ENCODE measurements at places on chromosomes 4 and X. TPM values are rescaled to one million over a fixed set of nuclear protein-coding genes. Genes with fewer than 3 reads are reported as not detected.

Gene EDA2R
- 2.7 TPM for total RNA-seq

Gene HTN1
- total RNA-seq: not detected

Gene AKAP14
- total RNA-seq: not detected

Gene UGT2A1
- not detected for total RNA-seq

Gene ARMCX2
- total RNA-seq: not detected

Gene AWAT2
- not detected for total RNA-seq

Gene FGF13
- 7.4 TPM for total RNA-seq

Gene MFAP3L
- total RNA-seq: 1.2 TPM

Gene PLRG1
- total RNA-seq: 77.8 TPM

Data from A375 (cell line).